ENCODE measurements at places on chromosomes 3 and 15.

GRCh38 chr3:179526989-179527391 lies 35.7 kb upstream of the ACTL6A start:
- peak; percentile 21 for DNase-seq

DNA sequence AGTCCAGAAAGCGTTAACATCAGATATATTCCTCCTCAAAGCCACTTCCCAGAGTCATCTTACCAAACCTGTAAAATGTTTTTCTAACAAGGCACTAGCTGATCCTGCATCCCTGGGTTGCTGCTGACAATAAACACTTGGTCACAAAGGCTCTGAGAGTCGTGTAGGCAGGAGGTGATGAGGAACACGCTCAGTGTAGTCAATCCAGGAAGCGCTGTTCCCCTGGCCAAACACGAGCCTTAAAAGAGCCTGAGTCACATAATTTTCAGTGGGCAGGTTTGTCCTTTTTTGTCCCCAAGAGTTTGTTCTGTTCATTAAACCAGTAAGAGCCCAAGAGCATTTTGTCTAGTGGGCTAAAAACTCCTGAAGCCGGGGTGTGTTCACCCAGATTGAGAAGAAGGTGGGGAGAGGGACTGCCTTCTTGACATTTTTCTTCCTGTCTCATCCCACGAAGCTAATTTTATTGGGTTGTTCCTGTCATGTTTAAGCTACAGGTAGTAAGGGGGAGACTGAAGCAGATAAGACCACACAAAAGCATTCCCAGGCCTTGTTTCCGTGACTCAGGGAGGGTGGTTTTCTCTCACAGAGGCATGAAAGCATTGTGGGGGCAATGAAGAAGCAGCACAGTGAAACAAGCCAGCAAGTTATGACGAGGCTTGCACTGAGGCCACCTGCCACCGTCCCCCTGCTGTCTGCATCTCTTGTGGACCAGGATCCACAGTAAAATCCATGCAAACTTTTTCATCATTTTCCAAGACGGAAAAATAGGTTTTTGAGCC lies 73.7 kb downstream of the FOXB1 start:
- no peak for DNase-seq

DNA sequence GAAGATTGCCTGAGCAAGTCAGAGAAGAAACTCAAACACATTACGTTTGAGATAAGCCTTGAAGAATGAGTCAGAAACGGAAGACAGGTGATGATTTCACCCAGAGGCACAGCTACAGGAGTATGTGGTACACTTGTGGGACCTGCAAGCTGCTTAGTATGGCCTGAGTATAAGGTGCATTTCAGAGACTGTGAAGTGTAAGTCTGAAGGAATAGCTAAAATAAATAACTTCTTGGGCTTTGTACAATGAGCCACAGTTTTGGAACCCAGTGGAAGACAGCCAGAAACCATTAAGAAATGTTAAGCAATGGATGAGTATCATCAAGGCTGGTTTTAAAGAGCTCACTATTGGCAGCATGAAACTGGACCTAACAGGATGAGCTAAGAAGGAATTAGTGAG lies 826.2 kb downstream of the ROBO1 start:
- DNase-seq: peak; percentile 92

DNA sequence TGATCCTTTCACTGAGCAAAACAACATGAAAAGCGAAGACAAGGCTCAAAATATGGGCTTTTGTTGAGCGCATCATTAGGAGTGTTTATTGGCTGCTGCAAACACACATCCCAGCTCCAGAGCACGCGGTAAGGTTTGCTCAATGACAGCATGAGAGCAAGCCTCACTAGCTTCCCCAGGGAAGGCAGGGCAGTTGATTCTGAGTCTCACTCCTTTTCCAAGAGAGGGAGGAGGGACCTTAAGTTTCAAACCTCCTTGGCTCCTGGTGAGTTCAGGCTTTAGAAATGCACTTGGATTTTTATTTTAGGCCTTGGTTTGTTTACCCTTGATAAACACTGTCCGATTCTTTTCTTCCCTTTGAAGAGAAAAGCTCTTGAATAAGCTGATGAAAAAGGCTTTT lies 69.1 kb upstream of the CACNA2D3 start:
- DNase-seq: no peak

GRCh38 chr3:165464736-165465135 lies 268.6 kb upstream of the SLITRK3 start:
- peak; percentile 55 for DNase-seq

GRCh38 chr15:80948651-80949292 lies 40.8 kb downstream of the MESD start:
- DNase-seq: no peak

Data from bronchial epithelial cell (primary cell).